ENCODE measurements at places on chromosomes 1 and 21. TPM values are rescaled to one million over a fixed set of nuclear protein-coding genes. Genes with fewer than 3 reads are reported as not detected.

CACNA1S gene
- not detected for total RNA-seq

THEM5 gene
- total RNA-seq, result not detected

LRIG2 gene
- total RNA-seq, result 24.6 TPM

CD53 gene
- total RNA-seq, result not detected

LHX8 gene
- total RNA-seq, result not detected

MAP3K21 gene
- 10.3 TPM for total RNA-seq

C1orf87 gene
- not detected for total RNA-seq

C1orf122 gene
- total RNA-seq, result 21.2 TPM

CTTNBP2NL gene
- 12.6 TPM for total RNA-seq

TGFBR3 gene
- total RNA-seq, result 2.2 TPM

TMEM269 gene
- 0.07 TPM for total RNA-seq

TNFRSF18 gene
- 0.34 TPM for total RNA-seq

GJA4 gene
- not detected for total RNA-seq

Measured in nasal cavity respiratory epithelium epithelial cell of viscerocranial mucosa (primary cell).